CD4-positive, alpha-beta memory T cell (primary cell): ENCODE measurements at places on chromosomes 12 and 14.

GRCh38 chr12:47650469-47650868 is 55.4 kb downstream of the RPAP3 start:
- no peak for DNase-seq

DNA sequence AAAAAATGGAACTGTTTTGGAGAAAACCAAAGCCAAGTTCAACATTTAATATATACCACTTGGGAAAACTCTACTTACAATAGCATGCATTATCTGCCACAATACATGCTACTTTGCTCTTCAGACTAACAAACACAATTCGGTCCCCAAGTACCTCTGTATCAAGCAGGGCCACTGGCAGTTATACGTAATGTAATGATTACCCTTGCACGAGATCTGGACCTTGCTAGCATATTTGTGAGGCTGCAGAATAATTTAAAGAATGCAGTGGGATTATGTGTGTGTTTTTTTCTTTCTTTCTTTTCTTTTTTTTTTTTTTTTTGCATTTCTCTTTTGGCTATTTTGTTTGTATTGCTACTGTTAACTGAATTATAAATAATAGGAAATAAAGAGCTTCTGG is 22.8 kb upstream of the PYGL start:
- no peak for DNase-seq

DNA sequence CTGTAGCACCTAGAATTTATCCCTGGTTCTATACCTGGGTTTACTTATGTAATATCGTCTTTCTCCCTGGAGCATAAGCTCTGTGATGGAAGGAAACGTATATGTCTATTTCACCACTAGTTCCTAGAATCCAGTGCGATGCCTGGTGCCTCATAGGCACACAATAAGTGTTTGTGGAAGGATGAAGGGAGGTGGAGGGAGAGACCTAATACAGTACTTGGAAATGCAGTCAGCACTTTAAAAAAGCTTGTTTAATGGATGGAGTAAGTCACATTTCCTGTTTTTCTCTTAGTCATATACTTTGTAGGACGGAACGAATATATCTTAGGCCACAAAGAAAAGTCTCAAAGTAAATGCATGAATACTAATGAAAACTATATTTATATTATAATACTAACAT is 186.5 kb upstream of the HMGA2 start:
- DNase-seq: no peak

DNA sequence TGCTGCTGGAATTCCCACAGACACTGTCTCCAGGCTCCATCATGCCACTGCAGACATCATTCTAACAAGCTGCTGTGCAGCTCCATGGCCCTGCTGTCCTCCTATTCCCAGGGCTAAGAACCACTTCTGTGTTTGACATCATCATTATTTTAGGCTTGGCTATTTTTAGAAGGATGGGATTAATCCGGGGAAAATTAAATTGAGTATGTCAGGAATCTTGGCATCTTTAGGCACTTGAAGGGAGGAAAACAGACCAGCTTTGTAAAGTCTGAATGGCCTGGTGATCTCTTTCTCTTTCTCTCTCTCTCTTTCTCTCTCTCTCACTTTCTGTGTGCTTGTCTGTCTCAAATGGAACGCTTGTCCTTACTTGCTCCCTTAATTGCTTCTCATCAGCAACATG is 568.3 kb upstream of the FLRT2 start:
- DNase-seq: no peak

DNA sequence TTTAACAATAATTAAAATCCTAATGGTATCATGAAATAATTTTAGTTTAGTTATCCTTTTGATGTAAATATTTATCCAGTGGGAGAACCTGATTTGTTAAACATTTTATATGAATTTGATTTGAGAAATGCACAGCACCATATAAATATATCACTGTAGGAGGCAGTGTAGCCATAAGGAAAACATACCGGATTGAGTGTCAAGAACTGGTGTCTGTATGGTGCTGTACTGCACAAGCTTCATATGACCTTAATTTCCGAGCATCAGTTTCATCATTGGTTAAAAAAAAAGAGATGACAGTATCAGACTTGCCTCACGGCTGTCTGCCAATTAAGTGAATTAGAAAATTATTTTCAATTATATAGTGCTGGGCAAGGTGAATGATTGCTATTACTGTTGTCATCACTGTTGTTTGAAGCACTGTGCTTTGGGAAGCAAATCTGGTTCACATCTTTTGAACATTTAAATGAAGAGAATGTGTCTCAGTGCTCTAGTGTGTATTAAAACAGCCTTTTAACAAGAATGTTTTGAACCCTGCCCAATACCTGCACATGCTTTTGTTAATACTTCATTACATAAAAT is 72.1 kb downstream of the TMTC2 start:
- no peak for DNase-seq
